ENCODE measurements at places on chromosomes 5 and 9.

GRCh38 chr5:132468656-132469379 is 21.8 kb downstream of the IRF1 start:
- no peak for DNase-seq

DNA sequence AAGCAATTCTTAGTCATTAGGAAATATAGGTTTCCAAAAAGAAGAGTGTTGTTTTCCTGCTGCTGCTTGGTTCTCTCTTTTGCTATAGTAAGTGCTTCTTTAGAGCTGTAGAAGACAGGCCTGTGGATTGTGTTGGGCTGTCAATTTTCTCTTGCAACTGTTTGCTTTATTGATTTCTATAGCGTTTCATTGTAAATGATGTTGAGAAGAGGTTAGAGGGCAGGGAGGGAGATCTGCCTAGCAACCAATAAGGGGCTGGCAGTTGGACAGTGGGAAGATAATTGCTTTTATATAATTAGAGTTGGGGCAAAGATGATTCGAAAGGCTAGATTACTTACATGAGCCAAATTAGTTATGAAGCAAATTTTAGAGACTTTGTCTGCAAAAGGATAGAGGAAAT is 11.1 kb downstream of the UNC13B start:
- DNase-seq, result no peak

GRCh38 chr5:124980163-124980941 is 233.9 kb upstream of the ZNF608 start:
- DNase-seq, result no peak

GRCh38 chr5:109399092-109399759 is 10.5 kb downstream of the PJA2 start:
- no peak for DNase-seq

DNA sequence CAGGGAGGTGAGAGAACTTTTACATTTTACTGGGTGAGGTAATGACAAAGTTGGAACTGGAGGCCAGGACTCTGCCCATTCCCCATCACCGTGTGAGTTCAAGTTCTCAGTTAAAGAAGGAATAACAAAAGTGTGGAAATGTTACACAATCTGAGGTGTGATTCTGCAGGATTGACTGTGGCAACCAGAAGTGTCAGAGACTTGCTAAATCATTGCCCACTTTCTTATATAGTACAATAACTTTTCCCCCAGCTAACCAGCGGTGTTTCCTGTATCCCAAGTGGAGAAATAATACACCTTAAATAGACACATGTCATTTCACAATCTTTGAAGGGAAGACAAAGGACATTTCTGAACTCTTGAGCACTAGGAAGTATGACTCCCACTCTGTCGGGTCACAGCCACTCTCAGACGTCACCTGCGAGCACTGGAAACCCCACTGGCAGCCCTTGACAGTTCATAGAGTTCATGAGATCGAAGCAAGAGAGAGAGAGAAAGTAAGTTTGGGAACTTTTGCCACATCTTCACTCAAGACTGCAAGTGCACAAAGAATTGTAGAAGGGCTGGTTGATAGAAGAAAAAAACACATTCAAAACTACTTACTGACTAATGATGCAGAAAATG is 28.4 kb downstream of the PAX5 start:
- DNase-seq, result no peak

GRCh38 chr9:133888048-133888808 is 103.9 kb downstream of the VAV2 start:
- DNase-seq, result no peak

- DNase-seq, result no peak
Observed at GRCh38 chr5:180141068-180141660, 67.8 kb downstream of the RASGEF1C start.

Measured in sigmoid colon (tissue), 7 donors.